ENCODE measurements at places on chromosomes 11 and 22. TPM values are rescaled to one million over a fixed set of nuclear protein-coding genes. Genes with fewer than 3 reads are reported as not detected.

The HEPN1 gene
- not detected for total RNA-seq

GRCh38 chr11:111905411-111905810 lies 6.2 kb downstream of the CRYAB start:
- H3K4me1 ChIP-seq, result peaks cover 15% of the 10 kb centered on the region
- H3K27ac ChIP-seq, result no peak overlapping the region
- no peak for DNase-seq
- H3K27me3 ChIP-seq, result no peaks in the 10 kb centered on the region
- H3K4me3 ChIP-seq, result no peak overlapping the region

- H3K27ac ChIP-seq, result no peak overlapping the region
- no peaks in the 10 kb centered on the region for H3K36me3 ChIP-seq
- H3K4me1 ChIP-seq, result no peaks in the 10 kb centered on the region
- no peak for DNase-seq
Measured at GRCh38 chr11:129644326-129644725, 171.3 kb upstream of the TMEM45B start.

DNA sequence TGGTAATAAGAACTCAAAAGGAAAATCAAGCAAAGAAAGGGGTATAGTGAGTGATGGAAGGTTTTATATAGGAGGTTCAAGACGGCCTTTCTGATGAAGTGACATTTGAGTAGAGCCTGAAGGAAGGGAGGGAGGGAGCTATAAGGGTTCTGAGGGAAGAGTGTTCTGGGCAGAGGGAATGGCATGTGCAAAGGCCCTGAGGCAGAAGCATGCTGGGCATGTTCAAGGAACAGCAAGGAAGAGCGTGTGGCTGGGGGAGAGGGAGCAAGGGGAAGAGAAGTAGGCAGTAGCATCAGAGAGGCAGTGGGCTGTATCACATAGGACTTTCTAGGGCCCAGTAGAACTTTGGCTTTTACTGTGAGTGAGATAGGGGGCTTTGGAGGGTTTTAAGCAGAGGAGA lies 108.9 kb upstream of the NAV2 start:
- no peaks in the 10 kb centered on the region for H3K4me1 ChIP-seq
- H3K27me3 ChIP-seq, result peaks cover 71% of the 10 kb centered on the region
- no peak overlapping the region for H3K27ac ChIP-seq

- H3K36me3 ChIP-seq, result no peaks in the 10 kb centered on the region
- no peak overlapping the region for H3K27ac ChIP-seq
- DNase-seq, result no peak
- no peaks in the 10 kb centered on the region for H3K27me3 ChIP-seq
- H3K4me3 ChIP-seq, result no peak overlapping the region
Measured at GRCh38 chr11:77515063-77515462, 41.2 kb upstream of the PAK1 start.

All from cardiac muscle cell (in vitro differentiated cells and primary cell).